ENCODE measurements at places on chromosomes 11 and 22. TPM values are rescaled to one million over a fixed set of nuclear protein-coding genes. Genes with fewer than 3 reads are reported as not detected.

The TMA7B gene
- not detected for total RNA-seq

The HIKESHI gene
- total RNA-seq, result 53.8 TPM

The MYBPC3 gene
- total RNA-seq, result not detected

The INPP5J gene
- total RNA-seq, result 0.79 TPM

The CSNK2A3 gene
- 1.2 TPM for total RNA-seq

The TRIM51 gene
- total RNA-seq, result not detected

The SCN3B gene
- under 0.01 TPM for total RNA-seq

The CRYAB gene
- 19.2 TPM for total RNA-seq

The LRRC4C gene
- total RNA-seq, result under 0.01 TPM

The DTX4 gene
- total RNA-seq, result 16.1 TPM

The APOA1 gene
- total RNA-seq, result not detected

The LRRC56 gene
- total RNA-seq, result 0.22 TPM

The OR51B4 gene
- not detected for total RNA-seq

The PACSIN2 gene
- 114 TPM for total RNA-seq

The ZNHIT2 gene
- total RNA-seq, result 12.6 TPM

The SLC17A6 gene
- not detected for total RNA-seq

The SMIM35 gene
- not detected for total RNA-seq

The NCAM1 gene
- not detected for total RNA-seq

The LRRC32 gene
- 25.5 TPM for total RNA-seq

The TUB gene
- 5.5 TPM for total RNA-seq

The DDIAS gene
- total RNA-seq, result 2.0 TPM

The ANO5 gene
- total RNA-seq, result not detected

The APOL6 gene
- 6.0 TPM for total RNA-seq
